ENCODE measurements at places on chromosomes 11 and 22. TPM values are rescaled to one million over a fixed set of nuclear protein-coding genes. Genes with fewer than 3 reads are reported as not detected.

The ABCC8 gene
- total RNA-seq = 5.7 TPM

The GDPD4 gene
- 7.4 TPM for total RNA-seq

The OR51I1 gene
- 1.1 TPM for total RNA-seq

The OR51E2 gene
- total RNA-seq = 10.6 TPM

The LRP4 gene
- 10.8 TPM for total RNA-seq

The TRIM48 gene
- total RNA-seq = not detected

- DNase-seq = no peak
- no peak overlapping the region for H3K27ac ChIP-seq
- no peaks in the 10 kb centered on the region for H3K4me1 ChIP-seq
- no peaks in the 10 kb centered on the region for H3K36me3 ChIP-seq
- no peaks in the 10 kb centered on the region for H3K27me3 ChIP-seq
Measured at GRCh38 chr11:120917559-120918239, 106.2 kb upstream of the TBCEL start.

DNA sequence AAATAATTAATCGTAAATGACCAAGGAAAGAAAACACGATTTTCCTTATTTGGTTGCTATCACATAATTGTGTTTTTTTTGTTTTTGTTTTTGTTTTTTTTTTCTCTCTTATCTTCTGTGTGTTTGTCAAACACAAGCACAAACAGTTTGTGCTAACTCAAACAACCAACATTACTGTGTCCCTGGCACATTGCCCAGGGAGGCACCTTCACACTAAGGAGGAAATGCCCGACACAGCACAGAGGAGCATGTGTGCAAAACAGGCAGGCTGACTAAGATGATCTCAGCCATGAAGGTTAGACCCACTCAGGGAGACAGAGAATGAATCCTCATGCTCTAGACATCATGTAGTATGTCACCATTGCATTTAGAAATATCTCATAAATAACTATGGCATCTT, 130.1 kb downstream of the SOX6 start:
- DNase-seq = peak; percentile 77
- no peak overlapping the region for H3K27ac ChIP-seq
- H3K4me1 ChIP-seq = no peaks in the 10 kb centered on the region
- H3K4me3 ChIP-seq = no peak overlapping the region
- H3K36me3 ChIP-seq = no peaks in the 10 kb centered on the region
- H3K27me3 ChIP-seq = no peaks in the 10 kb centered on the region

- H3K27ac ChIP-seq = no peak overlapping the region
- H3K4me3 ChIP-seq = no peak overlapping the region
- DNase-seq = no peak
- H3K36me3 ChIP-seq = no peaks in the 10 kb centered on the region
- no peaks in the 10 kb centered on the region for H3K4me1 ChIP-seq
- H3K27me3 ChIP-seq = no peaks in the 10 kb centered on the region
Measured at GRCh38 chr11:44622721-44623258, 57.3 kb downstream of the CD82 start.

DNA sequence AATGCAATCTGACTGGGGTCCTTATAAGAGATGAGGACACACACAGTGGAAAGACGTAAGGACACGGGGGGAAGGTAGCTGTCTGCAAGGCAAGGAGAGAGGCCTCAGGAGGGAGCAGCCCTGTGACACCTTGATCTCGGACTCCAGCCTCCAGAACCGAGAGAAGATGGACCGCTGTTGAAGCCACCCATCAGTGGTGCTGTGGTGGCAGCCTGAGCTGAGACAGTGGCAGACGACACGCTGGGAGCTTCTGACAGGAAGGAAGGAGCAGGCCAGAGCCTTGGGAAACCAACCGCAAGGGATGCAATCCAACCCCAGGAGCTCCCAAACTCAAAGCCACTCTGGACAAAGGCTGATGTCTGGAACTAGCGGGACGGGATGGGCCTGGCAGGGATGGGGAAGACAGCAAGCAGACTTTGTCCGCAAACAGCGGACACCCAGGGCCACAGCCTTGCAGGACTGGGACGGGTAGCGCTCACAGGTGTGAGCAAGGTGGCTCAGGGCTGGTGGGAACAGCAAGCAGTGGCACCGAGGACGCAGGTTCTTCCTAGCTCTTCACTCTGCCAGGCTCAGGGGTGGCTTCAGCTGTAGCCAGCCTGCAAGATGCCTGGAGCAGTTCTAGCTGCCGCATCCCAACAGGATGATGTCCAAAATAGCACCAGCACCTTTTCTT, 10.9 kb downstream of the LTO1 start:
- H3K27ac ChIP-seq = no peak overlapping the region
- no peaks in the 10 kb centered on the region for H3K4me1 ChIP-seq
- no peak overlapping the region for H3K4me3 ChIP-seq
- no peak for DNase-seq

DNA sequence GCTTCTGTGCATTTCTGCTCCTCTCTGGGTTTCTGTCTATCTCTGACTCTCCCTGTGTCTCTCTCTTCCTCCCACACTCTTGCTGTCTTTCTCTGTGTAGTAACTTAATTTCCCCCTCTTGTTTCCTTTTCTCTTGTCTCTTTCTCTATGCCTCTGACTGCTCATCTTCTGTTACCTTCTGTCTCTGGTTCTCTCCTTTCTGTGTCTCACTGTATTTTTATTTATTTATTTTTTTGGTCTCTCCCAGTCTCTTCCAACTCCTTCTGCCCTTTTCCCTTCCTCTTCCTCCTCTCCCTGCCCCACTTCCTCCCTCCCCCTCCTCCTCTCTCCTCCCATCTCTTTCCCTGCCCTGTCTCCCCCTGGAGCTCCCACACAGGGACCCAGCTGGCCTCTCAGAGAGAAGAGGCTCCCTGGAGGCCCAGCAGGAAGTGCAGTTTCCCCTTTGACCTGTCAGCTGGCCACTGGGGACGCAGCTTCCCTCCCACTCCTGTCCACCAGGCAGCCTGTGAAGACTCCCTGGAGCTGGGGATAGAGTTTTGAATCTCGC, 38.3 kb upstream of the MYH9 start:
- H3K4me3 ChIP-seq = no peak overlapping the region
- H3K4me1 ChIP-seq = no peaks in the 10 kb centered on the region
- DNase-seq = no peak
- no peak overlapping the region for H3K27ac ChIP-seq
- no peaks in the 10 kb centered on the region for H3K27me3 ChIP-seq
- no peaks in the 10 kb centered on the region for H3K36me3 ChIP-seq

DNA sequence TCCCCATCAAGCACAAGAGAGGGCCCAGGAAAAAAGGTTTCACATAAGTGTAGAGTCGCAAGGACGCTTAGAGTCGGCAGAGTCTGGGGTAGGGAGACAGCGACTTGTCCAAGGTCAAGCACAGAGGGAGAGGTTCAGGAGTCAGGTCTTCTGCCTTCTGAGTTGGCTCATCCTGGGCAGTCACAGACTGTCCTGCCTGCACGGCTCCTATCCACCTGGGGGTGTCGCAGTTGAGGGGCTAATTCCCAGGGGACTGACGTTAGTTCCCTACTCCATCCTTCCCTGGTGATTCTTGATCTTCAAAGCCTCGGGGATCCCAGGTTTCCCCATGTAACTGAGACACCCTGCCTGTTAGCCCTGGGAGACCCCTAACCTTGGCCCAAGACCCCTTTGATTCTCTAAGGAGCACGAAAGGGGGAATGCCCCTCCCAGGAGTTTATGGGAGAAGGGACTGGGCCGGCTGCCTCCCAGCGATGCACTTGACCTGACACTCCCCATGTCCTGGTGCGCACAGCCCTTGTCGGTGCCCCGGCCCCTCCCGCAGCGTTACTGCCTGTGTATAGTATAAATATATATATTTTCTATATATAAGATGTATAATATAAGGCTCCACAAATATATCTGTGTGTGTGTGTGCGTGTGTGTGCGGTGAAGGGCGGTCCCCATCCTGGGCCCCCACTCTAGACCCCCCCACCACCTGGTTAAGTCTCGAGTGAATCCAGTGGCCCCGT, 14.7 kb upstream of the TAB1 start:
- H3K4me3 ChIP-seq = no peak overlapping the region
- H3K27me3 ChIP-seq = no peaks in the 10 kb centered on the region
- no peak overlapping the region for H3K27ac ChIP-seq
- H3K4me1 ChIP-seq = no peaks in the 10 kb centered on the region

- peak; percentile 86 for DNase-seq
- H3K27ac ChIP-seq = peak within 1 kb of the TSS; percentile 98
- H3K27me3 ChIP-seq = no peaks in the 10 kb centered on the region
- peak within 1 kb of the TSS; percentile 95 for H3K4me3 ChIP-seq
- H3K36me3 ChIP-seq = no peaks in the 10 kb centered on the region
Measured at GRCh38 chr11:235997-236773, at the start of gene SIRT3. TSS of gene SIRT3 (minus strand) at chr11:236342. CDS start at chr11:236328, 14 bp downstream.

GRCh38 chr11:102007567-102008437, 39.4 kb upstream of the CFAP300 start:
- no peaks in the 10 kb centered on the region for H3K4me1 ChIP-seq
- peak overlapping the region; percentile 28 for H3K27ac ChIP-seq
- peak; percentile 42 for DNase-seq
- no peak overlapping the region for H3K4me3 ChIP-seq
- H3K36me3 ChIP-seq = no peaks in the 10 kb centered on the region

- no peaks in the 10 kb centered on the region for H3K27me3 ChIP-seq
- DNase-seq = no peak
- no peaks in the 10 kb centered on the region for H3K4me1 ChIP-seq
- no peaks in the 10 kb centered on the region for H3K36me3 ChIP-seq
Measured at GRCh38 chr11:70032943-70033710, 45.0 kb upstream of the ANO1 start.

GRCh38 chr11:108852701-108853100, 187.8 kb downstream of the DDX10 start:
- no peak overlapping the region for H3K27ac ChIP-seq
- no peak for DNase-seq
- H3K4me3 ChIP-seq = no peak overlapping the region
- no peaks in the 10 kb centered on the region for H3K27me3 ChIP-seq

- no peaks in the 10 kb centered on the region for H3K4me1 ChIP-seq
- H3K4me3 ChIP-seq = no peak overlapping the region
- H3K36me3 ChIP-seq = no peaks in the 10 kb centered on the region
- no peak overlapping the region for H3K27ac ChIP-seq
Measured at GRCh38 chr22:22841598-22841997, 46.0 kb upstream of the IGLL5 start.

DNA sequence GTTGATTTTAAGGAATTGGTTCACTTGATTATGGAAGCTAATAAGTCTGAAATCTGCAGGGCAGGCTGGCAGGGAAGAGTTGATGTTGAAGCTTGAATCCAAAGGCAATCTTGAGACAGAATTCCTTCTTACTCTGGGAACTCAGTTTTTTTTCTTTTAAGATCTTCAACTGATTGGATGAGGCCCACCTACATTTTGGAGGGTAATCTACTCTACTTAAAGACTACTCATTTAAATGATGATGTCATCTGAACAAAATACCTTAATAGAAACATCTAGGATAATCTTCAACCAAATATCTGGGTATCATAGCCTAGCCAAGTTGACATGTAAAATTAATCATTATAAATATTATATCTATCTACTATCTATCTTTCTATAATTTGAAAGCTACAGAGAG, 163.2 kb downstream of the PGR start:
- no peaks in the 10 kb centered on the region for H3K27me3 ChIP-seq
- DNase-seq = no peak
- no peak overlapping the region for H3K4me3 ChIP-seq
- H3K27ac ChIP-seq = no peak overlapping the region
- H3K36me3 ChIP-seq = no peaks in the 10 kb centered on the region
- H3K4me1 ChIP-seq = no peaks in the 10 kb centered on the region

GRCh38 chr11:95736809-95737208, 52.8 kb downstream of the FAM76B start:
- H3K27ac ChIP-seq = no peak overlapping the region
- H3K36me3 ChIP-seq = no peaks in the 10 kb centered on the region
- DNase-seq = no peak
- no peak overlapping the region for H3K4me3 ChIP-seq
- no peaks in the 10 kb centered on the region for H3K4me1 ChIP-seq

GRCh38 chr11:61833471-61833870, 5.4 kb downstream of the FADS2 start:
- no peaks in the 10 kb centered on the region for H3K36me3 ChIP-seq
- peaks cover 12% of the 10 kb centered on the region for H3K4me1 ChIP-seq
- no peaks in the 10 kb centered on the region for H3K27me3 ChIP-seq
- H3K4me3 ChIP-seq = no peak overlapping the region
- peak overlapping the region; percentile 6 for H3K27ac ChIP-seq

DNA sequence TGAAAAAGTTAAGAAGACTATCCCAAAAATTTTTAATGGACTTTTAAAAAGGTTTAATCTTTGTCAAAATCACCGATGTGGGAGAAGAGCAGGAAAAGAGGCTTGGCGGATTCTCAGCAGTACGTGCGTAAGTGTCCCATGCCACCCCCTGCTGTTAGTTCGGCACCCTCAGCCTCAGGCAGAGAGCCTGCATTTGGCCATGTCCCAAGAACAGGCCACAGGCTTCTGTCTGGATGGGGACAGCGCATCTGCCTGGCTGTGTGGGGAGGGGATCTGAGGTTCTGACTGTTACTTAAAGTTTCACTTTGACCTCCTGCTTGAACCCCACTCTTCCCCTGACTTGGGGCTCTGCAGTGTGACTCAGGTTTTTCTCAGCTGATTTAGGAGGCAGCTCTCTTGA, 35.3 kb downstream of the EXT2 start:
- H3K36me3 ChIP-seq = no peaks in the 10 kb centered on the region
- H3K27me3 ChIP-seq = no peaks in the 10 kb centered on the region
- H3K4me3 ChIP-seq = no peak overlapping the region
- no peak overlapping the region for H3K27ac ChIP-seq
- DNase-seq = no peak

- no peaks in the 10 kb centered on the region for H3K36me3 ChIP-seq
- no peaks in the 10 kb centered on the region for H3K27me3 ChIP-seq
- H3K4me3 ChIP-seq = no peak overlapping the region
- no peak for DNase-seq
- H3K27ac ChIP-seq = no peak overlapping the region
Measured at GRCh38 chr11:46015941-46016340, 93.5 kb downstream of the LARGE2 start.

GRCh38 chr22:17371448-17371847, 2.2 kb downstream of the CECR2 start:
- H3K36me3 ChIP-seq = no peaks in the 10 kb centered on the region
- peak overlapping the region; percentile 80 for H3K4me3 ChIP-seq
- H3K27me3 ChIP-seq = no peaks in the 10 kb centered on the region

- no peaks in the 10 kb centered on the region for H3K36me3 ChIP-seq
- H3K27ac ChIP-seq = no peak overlapping the region
- H3K4me1 ChIP-seq = no peaks in the 10 kb centered on the region
- H3K27me3 ChIP-seq = no peaks in the 10 kb centered on the region
- H3K4me3 ChIP-seq = no peak overlapping the region
Measured at GRCh38 chr11:125141686-125142535, 22.6 kb upstream of the PKNOX2 start.

DNA sequence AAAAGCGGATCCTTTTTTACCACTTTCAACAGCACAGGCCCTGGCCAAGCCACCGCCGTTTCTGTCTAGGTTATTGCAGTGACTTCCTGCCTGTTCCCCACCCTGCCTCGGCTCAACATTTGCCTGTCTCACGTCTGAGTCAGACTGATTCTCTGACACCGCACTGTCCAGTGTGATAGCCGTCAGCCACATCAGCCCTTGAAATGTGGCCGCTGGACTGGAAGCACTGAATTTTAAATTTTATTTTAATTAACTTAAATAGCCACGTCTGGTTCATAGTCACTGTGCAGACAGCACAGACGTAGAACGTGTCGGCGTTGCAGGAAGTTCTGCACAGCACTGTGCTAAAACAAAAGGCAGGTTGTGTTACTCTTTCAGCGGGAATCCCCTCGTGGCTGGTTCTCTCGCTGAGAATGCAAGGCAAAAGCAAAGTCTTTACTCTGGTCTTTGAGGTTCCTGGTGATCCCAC, 56.3 kb upstream of the ADSL start:
- H3K4me3 ChIP-seq = no peak overlapping the region
- H3K36me3 ChIP-seq = no peaks in the 10 kb centered on the region
- no peaks in the 10 kb centered on the region for H3K4me1 ChIP-seq
- no peaks in the 10 kb centered on the region for H3K27me3 ChIP-seq
- no peak for DNase-seq
